ENCODE measurements at places on chromosomes 4 and X. TPM values are rescaled to one million over a fixed set of nuclear protein-coding genes. Genes with fewer than 3 reads are reported as not detected.
A peak's percentile ranks its signal among the peaks of the same experiment; 100 is the strongest.

DNA sequence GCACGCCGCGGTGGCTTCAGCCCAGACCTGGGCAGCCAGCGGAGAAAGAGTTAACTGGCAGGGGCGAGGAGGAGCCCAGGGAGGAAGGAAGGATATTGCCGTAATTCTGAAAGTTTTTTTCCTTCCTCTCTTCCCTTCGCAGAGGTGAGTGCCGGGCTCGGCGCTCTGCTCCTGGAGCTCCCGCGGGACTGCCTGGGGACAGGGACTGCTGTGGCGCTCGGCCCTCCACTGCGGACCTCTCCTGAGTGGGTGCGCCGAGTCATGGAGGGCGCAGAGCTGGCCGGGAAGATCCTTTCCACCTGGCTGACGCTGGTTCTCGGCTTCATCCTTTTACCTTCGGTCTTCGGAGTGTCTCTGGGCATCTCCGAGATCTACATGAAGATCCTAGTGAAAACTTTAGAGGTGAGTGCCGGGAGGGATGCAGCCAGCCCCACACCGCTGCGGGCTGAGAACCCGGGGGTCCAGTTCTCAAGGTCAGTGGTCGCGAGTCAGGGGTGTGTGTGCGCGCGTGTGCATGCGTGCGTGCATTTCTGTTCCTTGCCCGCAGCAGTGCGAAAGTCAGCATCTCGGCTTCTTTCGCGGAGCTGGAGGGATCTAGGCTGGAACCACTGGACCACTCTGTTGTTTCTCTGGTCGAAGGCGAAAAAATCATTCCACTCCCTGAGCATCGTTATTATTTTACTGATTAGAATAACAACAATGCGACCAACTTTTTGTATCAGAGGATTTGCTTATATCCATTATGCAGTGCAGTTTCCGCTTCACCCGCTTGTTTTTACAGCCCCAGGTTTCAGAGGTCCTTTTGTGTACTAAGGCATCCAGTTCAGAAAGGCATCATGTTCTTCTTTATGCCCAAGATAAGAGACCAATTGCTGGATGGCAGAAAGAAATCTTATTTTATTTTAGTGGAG, 709 bp downstream of the GPAT3 start:
- peak; percentile 29 for DNase-seq
- peaks cover 19% of the 10 kb centered on the region for H3K27me3 ChIP-seq
- peak overlapping the region; percentile 87 for H3K4me3 ChIP-seq
- peak overlapping the region; percentile 74 for H3K27ac ChIP-seq
- H3K36me3 ChIP-seq: no peaks in the 10 kb centered on the region
- H3K4me1 ChIP-seq: peaks cover 21% of the 10 kb centered on the region

MAGEA11 gene
- not detected for polyA plus RNA-seq

ZNF157 gene
- polyA plus RNA-seq: 0.27 TPM

DNA sequence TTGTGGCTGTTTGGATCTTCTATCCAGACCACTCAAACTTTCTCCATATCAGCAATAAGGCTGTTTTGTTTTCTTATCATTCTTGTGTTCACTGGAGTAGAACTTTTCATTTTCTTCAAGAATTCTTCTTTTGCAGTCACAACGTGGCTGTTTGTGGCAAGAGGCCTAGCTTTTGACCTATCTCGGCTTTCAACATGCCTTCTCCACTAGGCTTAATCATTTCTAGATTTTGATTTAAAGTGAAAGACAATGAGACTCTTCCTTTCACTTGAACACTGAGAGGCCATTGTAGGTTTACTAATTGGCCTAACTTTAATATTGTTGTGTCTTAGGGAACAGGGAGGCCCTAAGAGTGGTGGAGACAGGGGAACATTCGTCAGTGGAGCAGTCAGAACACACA, 19.1 kb downstream of the FGF2 start:
- H3K27ac ChIP-seq: no peak overlapping the region
- H3K4me3 ChIP-seq: no peak overlapping the region
- H3K4me1 ChIP-seq: no peaks in the 10 kb centered on the region
- DNase-seq: no peak
- no peaks in the 10 kb centered on the region for H3K36me3 ChIP-seq
- H3K27me3 ChIP-seq: no peaks in the 10 kb centered on the region

SAT1 gene
- polyA plus RNA-seq: 763 TPM

PQBP1 gene
- 99.9 TPM for polyA plus RNA-seq

Data from large intestine (tissue), 12 donors.